IMR-90 (cell line): ENCODE measurements at places on chromosomes 1 and 21. TPM values are rescaled to one million over a fixed set of nuclear protein-coding genes. Genes with fewer than 3 reads are reported as not detected.

The BCAS2 gene
- 15.4 and 39.4 TPM in 2 replicates for total RNA-seq

The CENPF gene
- total RNA-seq: 51.8 and 80.0 TPM in 2 replicates

The ANGPTL3 gene
- not detected in 2 replicates for total RNA-seq

The LORICRIN gene
- not detected in 2 replicates for total RNA-seq

The MTHFR gene
- 6.7 and 7.3 TPM in 2 replicates for total RNA-seq

DNA sequence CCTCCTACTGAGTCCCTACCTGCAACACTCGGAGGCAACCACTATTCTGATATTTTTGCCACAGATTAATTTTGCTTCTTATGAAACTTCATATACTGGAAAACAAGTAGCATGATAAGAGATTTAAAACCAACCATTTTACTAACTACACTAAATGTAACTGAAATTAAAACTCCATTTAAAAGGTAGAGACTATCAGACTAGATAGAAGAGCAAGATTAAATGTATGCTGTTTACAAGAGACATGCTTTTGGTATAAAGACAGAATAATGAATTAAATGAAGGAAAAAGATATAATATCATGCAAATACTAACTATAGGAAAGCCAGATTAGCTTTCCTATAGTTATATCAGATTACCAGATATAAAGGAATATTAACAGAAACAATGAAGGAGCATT lies 175.9 kb downstream of the DYRK1A start:
- DNase-seq: no peak

DNA sequence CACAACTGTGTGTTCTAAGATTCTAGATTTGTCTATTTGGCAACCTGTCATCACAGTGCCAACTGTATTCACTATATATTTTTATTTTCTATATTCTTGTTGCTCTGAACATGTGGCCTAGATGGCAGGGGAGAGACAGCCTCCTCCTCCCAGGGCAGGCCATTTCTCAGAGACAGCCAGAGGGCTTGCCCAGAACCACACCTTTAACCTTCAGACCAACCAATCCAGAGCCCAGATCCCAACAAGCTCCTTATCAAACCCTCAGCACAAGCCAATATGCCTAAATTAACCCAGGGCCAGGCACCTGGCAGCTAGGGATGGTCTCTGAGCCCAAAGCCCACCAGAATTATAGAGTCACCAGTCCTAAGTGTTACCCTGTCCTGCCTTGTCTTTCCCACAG lies 19.3 kb downstream of the TRIM11 start:
- DNase-seq: no peak

DNA sequence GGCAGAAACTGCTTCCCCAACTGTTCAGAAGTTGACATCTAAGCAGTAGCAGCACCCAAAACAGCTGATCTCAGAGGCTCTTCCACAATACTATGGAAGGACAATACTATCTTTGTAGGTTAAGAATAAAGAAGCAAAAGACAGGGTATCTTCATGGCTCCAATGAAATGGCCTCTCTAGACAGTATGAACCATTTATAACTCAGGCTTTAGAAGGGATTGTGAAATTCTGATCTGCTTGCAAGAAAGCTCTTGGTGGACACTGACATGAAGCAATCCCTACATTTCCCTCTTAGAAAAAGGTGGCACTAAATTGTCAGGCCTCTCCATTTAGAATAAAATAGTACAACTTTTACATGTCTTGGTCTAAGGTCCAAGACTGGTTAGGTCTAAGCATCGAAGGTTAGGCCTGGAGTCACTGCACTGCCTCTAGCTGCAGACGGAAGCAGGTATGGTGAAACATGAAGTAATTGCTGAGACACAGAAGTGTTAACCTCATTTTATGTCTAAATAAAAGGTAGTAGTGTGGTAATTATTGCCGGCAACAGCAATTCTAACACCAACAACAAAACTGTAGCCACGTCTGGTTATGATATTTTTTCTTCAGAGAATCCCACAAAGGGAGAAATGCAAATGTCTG lies 50.6 kb upstream of the HP1BP3 start:
- no peak for DNase-seq
